Stimulated activated CD4-positive, alpha-beta T cell treated with anti-CD3 and anti-CD28 coated beads, Interleukin-1b, Interleukin-23, amount 100 ng/mL, for 4 hours (primary cell): ENCODE measurements at places on chromosomes 11 and 22.

GRCh38 chr11:34558673-34559072 is 45.1 kb upstream of the ELF5 start:
- no peak for DNase-seq

DNA sequence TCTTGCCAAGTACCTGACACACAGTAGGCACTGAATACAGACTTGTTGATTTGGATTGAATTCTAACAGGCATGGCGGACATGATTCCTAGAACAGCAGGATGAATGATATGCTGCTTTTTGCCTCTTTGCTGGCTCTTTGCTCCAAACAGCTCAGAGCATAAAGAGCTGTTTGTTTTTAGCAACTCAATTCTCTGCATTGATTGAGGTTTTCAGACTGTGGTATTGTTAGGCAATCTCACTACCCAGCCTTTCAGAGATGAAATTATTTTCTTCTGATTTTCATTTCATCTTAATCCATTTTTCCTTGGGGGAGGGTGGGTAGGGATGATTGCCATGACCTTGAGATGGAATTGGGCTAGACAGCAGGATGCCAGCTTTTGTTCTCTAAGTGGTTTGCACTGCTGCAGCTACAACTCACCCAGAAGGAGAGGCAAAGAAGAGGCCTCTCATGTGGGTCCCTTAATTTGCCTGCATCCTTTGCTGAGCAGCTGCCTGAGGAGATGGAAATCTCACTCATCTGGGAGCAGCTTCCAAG is 20.5 kb downstream of the COA4 start:
- no peak for DNase-seq

DNA sequence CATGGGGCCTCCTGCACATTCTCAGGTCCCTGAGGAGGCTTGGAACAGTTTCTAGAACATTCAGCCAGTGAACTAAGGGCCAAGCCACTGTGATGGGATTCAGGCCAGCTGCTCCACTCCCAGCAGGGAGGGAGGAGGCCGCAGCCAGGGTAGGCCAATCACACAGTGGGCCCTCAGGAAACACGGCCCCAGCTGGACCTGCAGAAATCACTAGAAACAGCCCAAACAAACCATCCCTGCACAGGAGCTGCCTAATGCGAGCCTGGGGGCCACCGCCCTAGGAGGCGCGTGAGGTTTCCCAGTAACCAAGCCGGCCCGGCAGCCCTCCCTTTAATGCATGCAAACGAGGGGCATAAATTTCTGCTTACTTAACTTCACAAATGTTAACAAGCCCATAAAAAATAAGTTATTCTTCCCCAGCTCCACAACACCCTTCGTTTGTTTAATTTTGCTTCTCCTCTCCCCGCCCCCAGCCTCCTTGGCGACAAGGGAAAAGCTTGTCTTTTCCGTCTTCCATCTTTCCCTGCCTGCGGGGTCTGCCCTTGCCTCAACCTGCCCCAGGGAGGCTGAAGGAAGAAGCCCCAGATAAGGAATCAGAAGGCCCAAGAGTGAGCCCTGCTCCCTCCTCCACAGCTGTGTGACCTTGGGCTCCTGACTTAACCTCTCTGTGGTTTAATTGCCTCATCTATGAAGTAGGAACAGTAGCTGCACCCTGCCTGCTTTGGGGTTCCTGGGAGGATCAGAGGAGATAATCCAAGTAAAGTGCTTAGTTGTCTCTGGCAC is 25.7 kb downstream of the ELFN2 start:
- no peak for DNase-seq

- DNase-seq: no peak
Observed at GRCh38 chr11:85758480-85759039, 52.4 kb downstream of the SYTL2 start.

GRCh38 chr11:11446967-11447366 is 93.9 kb upstream of the CSNK2A3 start:
- DNase-seq: no peak

DNA sequence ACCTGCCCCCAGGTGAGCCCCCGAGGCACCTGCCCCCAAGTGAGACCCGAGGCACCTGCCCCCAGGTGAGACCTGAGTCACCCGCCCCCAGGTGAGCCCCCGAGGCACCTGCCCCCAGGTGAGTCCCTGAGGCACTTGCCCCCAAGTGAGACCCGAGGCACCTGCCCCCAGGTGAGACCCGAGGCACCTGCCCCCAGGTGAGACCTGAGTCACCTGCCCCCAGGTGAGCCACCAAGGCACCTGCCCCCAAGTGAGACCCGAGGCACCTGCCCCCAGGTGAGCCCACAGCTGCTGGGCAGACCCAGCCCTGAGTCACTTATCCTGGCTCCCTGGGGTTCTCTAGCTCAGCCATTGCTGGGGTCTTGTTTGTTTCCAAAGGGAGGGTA is 36.2 kb downstream of the MUC5B start:
- no peak for DNase-seq

GRCh38 chr22:44595841-44596341 is 97.9 kb upstream of the RTL6 start:
- DNase-seq: no peak

GRCh38 chr11:48124880-48125279 is 91.7 kb upstream of the OR4B1 start:
- DNase-seq: no peak

GRCh38 chr11:36455658-36456111 is 54.4 kb downstream of the TRAF6 start:
- no peak for DNase-seq

GRCh38 chr11:57370251-57370650 is 10.7 kb downstream of the PRG3 start:
- no peak for DNase-seq

DNA sequence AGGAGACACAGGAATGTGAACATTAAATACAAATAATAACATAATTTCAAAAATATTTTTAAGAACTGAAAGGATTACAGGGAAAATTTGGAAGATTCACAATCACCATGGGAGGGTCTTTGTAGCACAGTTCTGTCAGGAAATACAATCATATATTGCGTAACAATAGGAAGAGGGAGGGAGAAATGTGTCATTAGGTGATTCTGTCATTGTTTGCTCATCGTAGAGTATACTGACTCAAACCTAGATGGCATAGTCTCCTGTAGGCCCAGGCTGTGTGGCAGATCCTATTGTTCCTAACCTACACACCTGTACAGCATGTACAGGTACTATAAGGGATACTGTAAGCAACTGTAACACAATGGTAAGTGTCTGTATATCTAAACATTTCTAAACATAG is 330.4 kb downstream of the BRD1 start:
- DNase-seq: no peak

GRCh38 chr22:29231971-29232959 is 26.6 kb downstream of the EMID1 start:
- DNase-seq: no peak

DNA sequence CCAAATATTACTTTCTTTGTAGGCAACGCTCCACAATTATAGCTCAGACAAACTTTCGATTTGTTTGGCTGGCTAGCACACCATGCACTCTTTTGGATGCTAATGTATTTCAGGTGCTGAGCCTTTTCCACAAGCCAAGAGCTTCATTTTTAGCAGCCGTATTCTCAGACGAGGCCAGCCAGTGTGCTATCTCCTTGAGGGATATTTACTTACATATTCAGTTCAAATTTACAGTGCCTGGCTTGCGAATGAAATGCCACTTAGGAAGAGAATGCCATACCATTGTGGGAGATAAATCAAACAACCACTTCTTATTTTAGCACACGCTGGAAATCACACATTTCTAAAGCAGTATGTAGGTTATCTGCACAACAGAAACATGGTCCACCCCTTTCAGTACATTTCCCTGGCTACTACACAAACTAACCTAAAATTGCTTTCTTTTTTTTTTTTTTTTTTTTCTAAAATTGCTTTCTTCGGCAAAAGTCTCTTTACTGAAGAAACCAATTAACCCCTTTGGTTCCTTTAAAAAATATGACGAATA is 236.9 kb downstream of the CADM1 start:
- DNase-seq: no peak

DNA sequence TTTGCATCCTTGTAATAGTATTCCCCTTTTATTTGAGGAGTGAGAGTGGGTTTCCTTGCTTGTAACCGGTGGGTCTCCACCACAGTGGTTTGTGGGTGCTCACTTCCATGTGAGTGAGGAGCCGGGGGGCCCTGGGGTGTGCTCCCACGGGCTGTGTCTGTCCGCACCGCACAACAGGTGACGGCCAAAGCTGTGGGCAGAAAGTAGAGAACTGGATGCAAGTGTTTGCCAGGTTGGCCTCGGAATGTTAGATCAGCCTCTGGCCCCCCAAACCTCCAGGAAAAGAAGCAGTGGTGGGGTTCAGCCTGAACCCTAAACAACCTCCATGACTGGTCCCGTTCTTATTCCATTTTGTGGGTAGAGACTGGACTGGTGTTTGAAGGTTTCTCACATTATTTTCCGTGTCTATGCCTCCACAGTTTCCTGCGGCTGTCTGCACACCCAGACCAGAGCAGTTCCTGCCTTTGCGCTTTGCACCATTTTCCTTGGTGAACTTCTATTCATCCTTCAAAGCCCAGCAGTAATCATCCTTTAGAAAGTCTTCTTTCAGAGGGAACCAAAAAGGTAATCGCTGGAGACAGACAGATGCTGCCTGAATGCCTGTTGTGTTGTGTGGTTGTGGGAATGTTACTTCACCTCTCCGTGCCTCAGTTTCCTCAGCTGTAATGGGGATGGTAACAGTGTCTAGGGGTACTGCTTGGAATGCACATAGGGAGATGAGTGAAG is 77.2 kb downstream of the MYEOV start:
- DNase-seq: no peak

DNA sequence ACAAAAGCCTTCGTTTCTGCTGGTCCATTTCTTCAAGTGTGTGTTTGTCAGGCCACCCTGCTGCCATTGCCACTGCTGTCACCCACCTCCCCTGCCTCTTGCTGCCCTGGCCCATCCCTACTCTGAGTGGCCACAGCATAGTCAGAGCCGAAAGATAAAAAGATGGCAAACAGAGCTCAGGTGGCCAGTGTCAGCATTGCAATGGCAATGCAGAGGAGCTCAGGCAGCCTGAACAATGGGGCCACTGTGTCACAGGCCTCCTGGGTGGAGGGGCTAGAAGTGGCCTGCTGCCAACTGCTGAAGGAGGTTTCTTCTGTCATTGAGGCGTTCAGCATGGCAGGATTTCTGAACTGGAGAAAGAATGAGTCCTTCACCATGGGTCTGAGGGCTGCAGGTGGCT is 137.1 kb downstream of the CSNK2A3 start:
- DNase-seq: no peak

DNA sequence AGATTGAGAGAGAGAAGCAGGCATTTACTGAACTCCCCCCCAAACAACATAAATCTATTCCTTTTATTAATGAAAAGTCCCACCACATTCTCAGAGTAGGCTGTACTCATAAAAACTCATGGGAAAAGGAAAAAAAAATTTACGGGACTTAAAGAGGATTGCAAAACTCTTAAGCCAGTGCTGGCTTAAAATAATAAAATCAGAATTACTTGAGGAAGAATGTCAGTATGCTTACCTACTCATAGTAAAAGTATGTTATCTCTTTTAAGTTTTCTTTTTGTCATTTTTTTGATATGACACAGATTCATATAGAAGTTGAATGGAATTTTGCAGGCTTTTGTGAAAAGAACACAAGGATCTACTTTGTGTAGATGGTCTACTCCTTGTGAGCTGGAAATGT is 126.3 kb downstream of the LUZP2 start:
- DNase-seq: no peak

- peak; percentile 8 for DNase-seq
Observed at GRCh38 chr22:42270176-42270509, 310 bp downstream of the TCF20 start.

GRCh38 chr22:17597217-17597616 is 31.3 kb downstream of the ATP6V1E1 start:
- no peak for DNase-seq

- DNase-seq: no peak
Observed at GRCh38 chr11:48105096-48105990, 111.3 kb upstream of the OR4B1 start.

- peak; percentile 40 for DNase-seq
Observed at GRCh38 chr11:62922653-62923431, 1.7 kb upstream of the CHRM1 start.

DNA sequence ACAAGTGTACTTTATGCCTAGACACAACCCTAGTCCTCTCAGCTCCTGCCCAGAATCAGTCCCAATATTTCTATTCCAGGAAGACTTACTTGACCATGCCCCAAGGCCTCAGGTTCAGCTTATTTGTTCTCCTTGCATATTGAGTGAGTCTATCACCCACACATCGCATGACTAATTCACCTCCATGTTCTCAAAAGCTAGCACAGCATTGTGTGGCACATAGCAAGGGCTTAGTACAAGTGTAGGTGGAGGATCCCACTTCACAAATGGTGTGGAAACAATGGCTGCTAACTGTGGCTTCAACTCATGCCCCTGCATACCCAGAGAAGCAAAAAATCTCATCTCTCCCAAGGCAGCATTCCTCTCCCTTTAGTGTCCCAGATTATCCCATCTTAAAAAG is 602.6 kb upstream of the API5 start:
- DNase-seq: no peak

DNA sequence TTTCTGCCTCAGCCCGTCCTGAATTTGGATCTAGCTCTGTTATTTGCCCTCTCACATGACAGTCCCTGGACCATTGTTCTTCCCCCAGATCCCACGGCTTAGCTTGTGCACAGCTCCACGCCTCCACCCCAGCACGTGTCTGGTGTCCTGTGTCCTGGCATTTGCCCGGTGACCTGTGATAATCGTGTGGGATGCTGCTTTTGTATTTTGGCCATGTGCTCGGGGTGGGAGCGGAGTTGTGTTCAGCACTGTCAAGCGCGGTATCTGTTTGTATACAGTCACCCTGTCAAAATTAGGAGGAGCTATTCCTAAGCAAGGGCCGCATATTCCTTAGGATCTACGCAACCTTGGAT is 11.9 kb downstream of the ADAMTS8 start:
- no peak for DNase-seq

DNA sequence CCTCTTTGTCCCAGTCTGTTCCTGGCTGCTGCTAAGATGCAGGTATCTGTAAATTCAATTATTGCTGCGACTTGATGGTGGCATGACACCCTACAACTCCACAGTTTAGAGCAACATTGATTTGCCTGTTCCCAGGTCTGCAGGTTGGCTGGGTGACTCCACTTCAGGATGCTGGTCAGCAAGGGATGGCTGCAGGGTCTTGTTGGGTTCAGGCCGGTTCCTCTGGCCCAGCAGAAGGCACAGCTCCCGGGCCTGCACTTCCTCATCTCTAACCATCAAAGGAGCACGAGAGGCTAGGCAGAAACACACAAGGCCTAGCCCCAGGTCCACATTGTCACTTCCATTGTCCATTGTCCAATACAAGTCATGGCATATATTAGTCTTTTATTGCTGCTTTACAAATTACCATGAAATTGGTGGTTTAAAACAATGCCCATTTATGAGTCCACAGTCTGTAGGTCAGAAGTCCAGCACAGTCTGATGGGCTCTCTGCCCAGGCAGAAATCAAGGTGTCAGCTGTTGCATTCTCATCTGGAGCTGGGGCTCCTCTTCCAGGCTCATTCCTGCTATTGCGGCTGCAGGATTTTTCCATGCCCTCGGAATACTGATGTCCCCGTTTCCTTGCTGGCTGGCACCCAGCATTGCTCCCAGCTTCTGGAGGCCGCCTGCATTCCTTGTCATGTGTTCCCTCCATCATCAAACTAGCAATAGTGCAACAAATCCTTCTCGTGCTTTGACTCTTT is 96.6 kb upstream of the LMO1 start:
- DNase-seq: no peak
